Stimulated activated CD8-positive, alpha-beta memory T cell treated with anti-CD3 and anti-CD28 coated beads, Interleukin-4, amount 100 ng/mL, for 24 hours (primary cell): ENCODE measurements at places on chromosomes 3 and 15.

GRCh38 chr3:112775011-112775742, 71.5 kb downstream of the CD200R1L start:
- DNase-seq: no peak

- DNase-seq: no peak
Observed at GRCh38 chr3:131079086-131079485, 52.4 kb downstream of the NEK11 start.

GRCh38 chr3:13034861-13035260, 38.4 kb downstream of the IQSEC1 start:
- no peak for DNase-seq

DNA sequence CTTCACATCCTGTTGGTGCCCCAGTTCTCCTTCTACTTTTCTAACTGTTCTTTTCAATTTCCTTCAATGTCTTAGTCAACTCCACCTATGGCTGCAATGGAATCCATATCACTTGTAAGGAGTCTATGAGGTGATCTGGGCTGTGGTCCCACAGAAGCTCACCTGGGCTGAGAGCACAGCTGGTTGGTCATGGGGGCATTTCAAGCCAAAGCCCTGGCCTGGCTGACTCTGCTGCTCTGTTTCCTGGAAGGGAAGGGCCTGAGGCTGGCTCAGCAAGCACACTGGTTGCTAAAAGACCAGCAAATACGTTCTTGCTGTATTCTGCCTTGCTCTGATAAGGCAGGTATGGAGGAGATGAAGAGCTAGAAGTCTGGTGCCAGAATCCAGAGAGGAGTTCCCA, 29.0 kb downstream of the AMOTL2 start:
- DNase-seq: no peak

- no peak for DNase-seq
Observed at GRCh38 chr3:108320746-108321350, 24.5 kb downstream of the HHLA2 start.

- DNase-seq: no peak
Observed at GRCh38 chr3:136250903-136251460, 842 bp downstream of the PCCB start.

- DNase-seq: no peak
Observed at GRCh38 chr15:48105936-48106335, 14.9 kb upstream of the SLC24A5 start.

- no peak for DNase-seq
Observed at GRCh38 chr3:196149375-196149774, 61.8 kb downstream of the ZDHHC19 start.
